ENCODE measurements at places on chromosomes 3 and 15. TPM values are rescaled to one million over a fixed set of nuclear protein-coding genes. Genes with fewer than 3 reads are reported as not detected.

The GRK7 gene
- not detected for total RNA-seq

The MUC4 gene
- not detected for total RNA-seq

The PIERCE2 gene
- total RNA-seq = 1.5 TPM

DNA sequence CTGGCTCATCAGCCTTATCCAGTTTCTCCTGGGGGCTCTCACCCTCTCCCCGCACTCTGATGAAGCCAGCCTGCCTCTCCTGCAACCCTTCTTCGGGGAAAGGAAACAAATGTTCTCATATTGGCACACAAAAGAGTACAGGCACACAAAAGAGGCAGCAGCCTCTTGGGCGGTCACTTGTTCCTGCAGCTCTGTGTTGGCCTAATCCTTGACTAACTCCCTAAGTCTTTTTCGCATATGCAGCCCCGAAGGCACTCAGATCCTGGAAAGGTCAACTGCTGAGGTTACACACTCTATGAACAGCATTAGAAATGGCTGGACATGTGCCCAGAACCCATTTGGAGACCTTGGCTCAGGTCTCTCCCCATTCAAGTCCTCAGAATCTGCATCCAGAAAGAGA lies 7.4 kb upstream of the CAMP start:
- no peaks in the 10 kb centered on the region for H3K27me3 ChIP-seq
- H3K4me3 ChIP-seq = no peak overlapping the region
- DNase-seq = no peak
- peak overlapping the region; percentile 67 for H3K27ac ChIP-seq

DNA sequence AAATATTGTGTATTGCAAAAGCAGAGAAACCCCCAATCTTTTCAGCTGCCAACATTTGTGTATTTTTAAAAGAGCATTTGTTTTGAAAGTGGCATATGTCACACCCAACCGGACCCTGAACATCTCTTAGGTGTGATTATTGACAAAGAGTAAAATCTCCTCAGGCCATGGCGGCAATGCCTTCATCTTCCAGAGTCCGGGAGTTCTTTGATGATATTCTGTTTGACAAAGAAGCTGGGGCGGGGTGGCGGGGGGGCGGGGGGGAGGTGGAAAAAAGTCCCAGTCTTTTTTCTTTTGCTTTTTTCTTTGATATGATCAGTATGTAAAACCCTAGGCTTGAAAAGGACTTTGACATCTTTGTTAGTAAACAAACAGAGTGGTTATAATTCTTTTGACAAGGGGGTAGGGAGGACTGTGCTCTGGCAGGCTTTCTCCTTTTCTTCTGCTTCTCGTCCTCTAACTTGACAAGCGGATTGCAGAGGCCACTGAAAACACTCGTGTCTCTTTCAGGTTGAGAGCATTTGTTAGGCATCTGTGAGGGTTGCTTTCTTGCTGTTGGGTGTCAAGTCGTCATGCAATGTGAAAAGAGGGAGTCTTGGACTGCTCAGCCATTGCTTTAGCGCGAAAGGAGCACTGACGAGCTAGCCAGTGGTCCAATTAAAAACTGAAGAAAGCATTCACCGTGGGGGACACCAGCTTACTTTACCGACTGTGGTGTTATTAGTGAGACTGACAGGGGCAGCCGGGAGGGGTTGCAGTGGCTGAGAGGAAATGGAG lies 243.2 kb downstream of the NSUN3 start:
- no peak for DNase-seq
- H3K27ac ChIP-seq = no peak overlapping the region
- H3K4me3 ChIP-seq = no peak overlapping the region

DNA sequence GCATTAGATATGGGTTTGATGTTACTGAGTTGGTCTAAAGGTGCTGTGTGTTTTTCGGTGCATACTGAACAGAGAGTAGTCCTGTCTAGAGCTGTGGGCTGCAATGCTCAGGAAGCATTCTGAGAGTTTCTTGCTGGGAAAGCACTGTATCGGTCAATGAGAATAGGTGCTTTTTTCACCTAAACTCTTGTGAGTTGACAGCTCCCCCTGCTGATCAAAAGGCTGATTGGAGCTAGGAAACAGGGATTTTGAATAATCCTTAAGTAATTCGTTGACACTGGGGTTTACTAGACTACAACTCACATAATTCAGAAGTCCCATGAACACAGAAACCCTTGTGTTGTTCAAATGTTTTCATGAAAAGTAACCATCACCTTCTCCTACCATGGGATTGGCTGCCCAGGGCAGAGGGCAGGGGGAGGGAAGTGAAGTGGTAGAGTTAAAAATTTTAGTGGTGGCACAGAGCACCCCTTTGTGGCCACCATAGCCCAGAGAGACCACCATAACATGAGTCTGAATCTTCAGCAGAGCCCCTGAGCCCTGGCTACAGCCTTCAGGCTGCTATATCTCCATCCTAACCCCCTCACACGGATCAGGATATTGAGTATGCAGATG lies 13.0 kb upstream of the MANF start:
- H3K36me3 ChIP-seq = no peaks in the 10 kb centered on the region
- DNase-seq = peak; percentile 35
- H3K4me1 ChIP-seq = no peaks in the 10 kb centered on the region
- H3K27ac ChIP-seq = no peak overlapping the region
- H3K27me3 ChIP-seq = no peaks in the 10 kb centered on the region

GRCh38 chr15:63231706-63232105 lies 42.3 kb downstream of the RAB8B start:
- H3K27me3 ChIP-seq = no peaks in the 10 kb centered on the region
- no peak overlapping the region for H3K4me3 ChIP-seq

DNA sequence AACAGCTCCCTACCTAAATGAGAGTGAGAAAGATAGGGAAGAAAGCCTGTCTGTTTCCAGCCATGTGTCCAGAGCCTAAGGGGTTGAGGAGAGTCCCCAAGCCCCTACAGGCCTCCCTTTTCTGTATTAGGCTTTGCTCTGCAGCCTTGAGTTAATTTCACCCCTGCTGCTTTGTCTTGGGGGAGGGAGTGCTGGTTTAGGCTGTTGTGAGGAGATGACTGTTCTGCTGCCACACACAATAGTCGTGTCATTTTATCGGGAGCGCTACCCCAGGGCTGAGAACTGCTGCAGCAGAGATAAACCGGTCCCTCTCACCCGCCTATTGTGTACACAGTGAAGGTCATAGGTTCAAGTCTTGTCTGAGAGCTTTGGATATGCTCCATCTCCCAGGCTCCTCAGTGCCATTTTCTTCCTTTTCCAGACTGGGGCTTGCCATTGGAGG lies 1.4 kb downstream of the ZNF609 start:
- no peak for DNase-seq
- peak overlapping the region; percentile 87 for H3K4me3 ChIP-seq
- peak overlapping the region; percentile 96 for H3K27ac ChIP-seq
- H3K36me3 ChIP-seq = no peaks in the 10 kb centered on the region

Data from suprapubic skin (tissue), 4 donors.